Stimulated activated CD8-positive, alpha-beta memory T cell treated with anti-CD3 and anti-CD28 coated beads, Interleukin-12 subunit alpha, Interleukin-12 subunit beta, amount 100 ng/mL, for 4 hours (primary cell): ENCODE measurements at places on chromosomes 5 and 9.

- no peak for DNase-seq
These were observed 356.1 kb downstream of the SPOCK1 start for GRCh38 chr5:137142764-137143605.

DNA sequence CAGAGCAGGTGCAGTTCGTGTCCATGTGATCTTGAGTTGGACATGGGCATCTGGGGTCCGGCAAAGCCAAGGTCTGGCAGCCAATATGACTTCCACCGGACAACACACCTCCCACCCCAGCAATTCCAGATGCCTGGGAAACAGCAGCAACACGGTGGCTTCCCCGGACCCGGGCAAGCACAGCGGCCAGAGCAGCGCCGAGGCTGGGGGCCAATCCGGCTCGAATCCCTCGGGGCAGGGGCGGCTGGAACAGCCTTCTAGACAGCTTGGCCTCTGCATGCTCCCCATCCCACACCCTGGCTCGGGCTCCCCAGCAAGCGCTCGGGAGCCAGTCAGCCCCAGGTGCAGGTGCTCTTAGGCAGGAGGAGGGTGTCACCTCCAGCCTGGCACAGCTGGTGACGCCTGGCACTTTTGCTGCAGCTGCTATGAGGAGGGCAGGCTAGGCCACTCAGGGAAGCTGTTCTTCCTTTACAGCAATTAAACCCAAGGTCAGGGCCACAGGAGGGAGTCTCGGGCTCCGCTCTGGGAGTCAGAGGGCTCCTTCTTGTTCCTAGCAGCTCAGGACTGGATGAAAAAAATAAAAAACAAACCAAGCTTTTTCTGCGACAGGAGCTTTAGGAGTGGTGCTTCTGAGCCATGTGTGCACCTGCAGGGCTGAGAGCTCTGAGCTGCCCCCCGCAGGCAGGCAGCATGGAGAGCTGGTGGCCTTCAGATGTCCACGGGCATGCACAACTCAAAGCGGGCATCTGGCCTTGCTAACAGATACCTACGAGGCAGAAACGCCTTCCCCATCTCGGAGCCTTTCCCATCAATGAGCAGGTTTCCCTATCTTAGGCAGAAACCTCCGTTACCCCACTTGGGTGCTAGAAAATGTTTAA, 28.2 kb downstream of the DBH start:
- no peak for DNase-seq

DNA sequence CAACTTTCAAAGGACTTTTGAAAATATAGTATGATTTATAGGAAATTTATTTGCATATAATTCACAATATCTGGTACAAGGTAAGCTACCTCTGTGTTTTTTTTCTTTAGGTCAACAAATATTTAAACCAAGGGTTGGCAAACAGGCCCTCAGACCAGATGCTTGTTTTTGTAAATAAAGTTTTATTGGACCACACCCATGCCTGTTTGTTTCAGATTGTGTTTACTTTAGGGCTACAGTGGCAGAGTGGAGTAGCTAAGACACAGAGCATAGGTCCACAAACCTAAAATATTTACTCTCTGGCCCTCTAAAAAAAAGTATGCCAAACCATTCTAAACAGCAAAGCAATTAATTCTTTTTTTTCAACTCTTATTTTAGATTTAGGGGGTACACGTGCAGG, 119.7 kb upstream of the CCDC152 start:
- no peak for DNase-seq

DNA sequence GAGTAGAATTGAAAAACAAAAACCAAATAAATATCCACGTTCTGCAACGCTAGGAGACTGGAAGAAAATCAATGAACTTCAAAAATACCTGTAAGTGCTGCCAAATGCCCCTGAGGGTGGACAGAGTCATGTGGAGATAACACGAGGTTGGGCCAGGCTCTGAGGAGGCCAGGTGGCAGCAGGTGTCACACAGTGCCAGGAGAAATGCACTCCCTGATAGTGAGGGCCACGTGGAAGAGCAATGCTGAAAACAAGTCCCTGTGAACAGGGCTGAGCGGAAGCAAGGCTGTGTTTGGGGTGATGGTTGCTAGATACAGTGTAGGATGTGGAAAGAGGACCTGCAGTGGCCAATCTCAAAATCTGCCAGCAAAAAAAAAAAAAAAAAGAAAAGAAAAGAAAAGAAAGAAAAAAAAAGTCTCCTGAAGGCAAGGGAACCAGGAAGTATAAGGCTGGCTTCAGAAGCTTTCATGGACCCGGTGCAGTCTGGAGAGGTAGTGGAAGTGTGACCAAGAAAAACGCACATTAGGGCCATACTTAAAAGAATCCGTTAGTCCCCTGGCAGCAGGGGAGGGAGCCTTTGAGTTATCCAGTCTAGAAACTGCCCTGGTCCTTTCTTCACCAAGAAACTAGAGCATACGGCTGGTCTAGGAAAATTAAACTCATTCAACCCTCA, 16.8 kb downstream of the C1QTNF3 start:
- DNase-seq = no peak

- DNase-seq = no peak
These were observed 289.3 kb downstream of the ASTN2 start for GRCh38 chr9:117125531-117125930.
